ENCODE measurements at places on chromosomes 11 and 22. TPM values are rescaled to one million over a fixed set of nuclear protein-coding genes. Genes with fewer than 3 reads are reported as not detected.

Gene RIC3
- 10.9 TPM for polyA plus RNA-seq

Gene RFPL1
- 2.0 TPM for polyA plus RNA-seq

Gene APOL5
- not detected for polyA plus RNA-seq

Gene MAPK12
- polyA plus RNA-seq = 17.7 TPM

Gene CNTN5
- polyA plus RNA-seq = 18.4 TPM

Gene FADD
- polyA plus RNA-seq = 18.7 TPM

Gene NXPE4
- polyA plus RNA-seq = not detected

Gene TSPAN18
- 61.2 TPM for polyA plus RNA-seq

Gene KDM4D
- 2.1 TPM for polyA plus RNA-seq

Gene MYOD1
- polyA plus RNA-seq = not detected

Gene ISX
- polyA plus RNA-seq = 0.37 TPM

Gene SYT7
- 5.0 TPM for polyA plus RNA-seq

Gene OR8A1
- polyA plus RNA-seq = not detected

Gene SYT12
- 0.16 TPM for polyA plus RNA-seq

Gene TRIM48
- polyA plus RNA-seq = not detected

Gene GRIA4
- polyA plus RNA-seq = 0.69 TPM

Gene LRRC56
- 5.4 TPM for polyA plus RNA-seq

Gene SCN3B
- polyA plus RNA-seq = 1.4 TPM

Gene MS4A8
- not detected for polyA plus RNA-seq

Gene SNAP29
- 28.1 TPM for polyA plus RNA-seq

Gene MS4A6A
- polyA plus RNA-seq = 18.0 TPM

Gene DCDC1
- 3.5 TPM for polyA plus RNA-seq

Gene TRIM64
- not detected for polyA plus RNA-seq

Gene OSM
- polyA plus RNA-seq = not detected

Gene TRIOBP
- 77.1 TPM for polyA plus RNA-seq

Gene OR6T1
- not detected for polyA plus RNA-seq

Gene HIPK3
- 44.3 TPM for polyA plus RNA-seq

Gene POU2AF1
- polyA plus RNA-seq = 1.6 TPM

Gene GAL3ST1
- polyA plus RNA-seq = 36.9 TPM

Gene SPA17
- polyA plus RNA-seq = 20.6 TPM

Gene OSBP2
- 6.7 TPM for polyA plus RNA-seq

Gene NAALAD2
- 28.6 TPM for polyA plus RNA-seq

Gene TBX1
- 0.64 TPM for polyA plus RNA-seq

Gene CREB3L1
- polyA plus RNA-seq = 13.8 TPM

Gene BTG4
- polyA plus RNA-seq = not detected

Gene SLCO2B1
- 10.4 TPM for polyA plus RNA-seq

Gene UCP3
- polyA plus RNA-seq = 5.4 TPM

All from renal pelvis (tissue), 12 donors.